CD8-positive, alpha-beta T cell (primary cell): ENCODE measurements at places on chromosomes 1 and 21.

DNA sequence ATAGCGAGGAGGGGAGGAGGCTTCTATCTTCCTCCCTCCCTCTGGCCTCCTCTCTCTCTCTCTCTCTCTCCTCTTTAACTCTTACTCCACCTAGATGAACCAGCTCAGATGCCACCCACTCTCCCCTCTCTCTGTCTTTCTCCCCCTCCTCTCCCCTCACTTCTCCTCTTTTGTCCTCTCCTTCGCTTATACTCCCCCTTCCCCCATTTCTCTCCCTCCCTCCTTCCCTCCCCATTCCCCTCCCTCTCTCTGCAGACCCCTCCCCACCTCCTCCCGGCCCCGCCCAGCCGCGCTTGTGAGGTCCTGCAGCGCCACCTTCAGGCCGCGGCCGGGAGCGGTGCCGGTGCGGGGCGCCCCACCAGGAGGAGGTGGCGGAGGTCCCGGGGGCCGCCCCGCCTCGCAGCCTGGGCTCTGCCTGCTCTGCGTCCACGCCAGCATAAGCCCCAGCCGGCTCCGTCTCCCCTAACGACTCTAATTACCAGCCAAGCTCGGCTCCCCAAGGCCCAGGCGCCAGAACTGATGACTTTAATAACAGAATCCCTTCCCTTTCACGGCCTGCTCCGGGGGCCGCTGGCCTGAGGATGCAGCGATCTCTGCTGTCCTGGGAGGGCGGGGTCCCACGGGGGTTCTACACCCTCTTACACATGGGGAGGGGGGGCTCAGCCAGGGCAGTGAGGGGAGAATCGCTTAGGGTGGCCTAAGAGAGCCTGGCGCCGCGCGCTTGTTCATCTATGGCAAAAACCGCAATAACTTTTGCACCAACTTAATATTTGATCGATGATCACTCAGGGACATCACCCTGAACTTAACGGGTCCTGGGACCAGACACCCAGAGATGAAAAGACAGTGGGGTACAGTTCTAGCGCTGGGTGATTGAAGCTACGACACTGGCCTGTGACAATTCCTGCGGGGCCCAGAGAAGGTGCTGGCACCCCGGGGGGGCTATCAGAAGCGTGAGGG is 637.3 kb downstream of the MATN1 start:
- no peak for DNase-seq

DNA sequence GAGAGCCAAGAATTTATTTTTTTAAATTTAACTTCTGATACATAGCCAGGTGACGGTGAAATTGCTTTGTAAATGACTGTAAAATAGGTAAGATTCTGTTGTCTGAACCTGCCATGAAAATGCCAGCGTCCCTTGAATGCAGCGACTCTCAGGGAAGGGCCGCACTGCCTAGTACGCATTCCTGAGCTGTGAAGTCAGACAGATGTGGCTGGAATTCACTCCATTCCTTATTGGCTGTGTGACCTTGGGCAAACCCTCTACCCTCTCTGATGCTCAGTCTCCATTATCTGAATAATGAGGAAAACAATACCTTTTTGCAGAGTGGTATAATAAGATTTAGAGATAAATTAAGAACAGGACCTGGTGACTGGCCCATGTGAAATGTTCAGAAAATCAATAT is 167.1 kb upstream of the DAB1 start:
- DNase-seq, result no peak

DNA sequence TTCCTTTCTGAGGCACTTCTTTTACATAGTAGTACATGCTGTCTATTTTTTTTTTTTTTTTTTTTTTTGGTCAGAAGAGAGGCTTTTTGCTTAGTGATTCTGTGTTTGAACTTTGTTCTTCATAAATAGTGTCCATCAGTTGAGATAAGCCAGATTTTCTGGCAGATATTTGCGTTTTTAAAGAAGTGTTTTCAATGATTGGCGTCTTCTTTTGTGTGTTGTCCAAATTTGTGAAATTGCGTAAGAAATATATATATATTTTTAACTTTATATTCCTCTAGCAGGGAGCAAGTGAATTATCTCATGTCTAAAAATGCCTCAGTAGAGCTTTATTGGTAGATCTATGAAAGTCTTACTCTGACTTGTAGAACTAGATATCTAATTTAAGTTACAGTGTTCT is 28.3 kb downstream of the NEK7 start:
- DNase-seq, result no peak

DNA sequence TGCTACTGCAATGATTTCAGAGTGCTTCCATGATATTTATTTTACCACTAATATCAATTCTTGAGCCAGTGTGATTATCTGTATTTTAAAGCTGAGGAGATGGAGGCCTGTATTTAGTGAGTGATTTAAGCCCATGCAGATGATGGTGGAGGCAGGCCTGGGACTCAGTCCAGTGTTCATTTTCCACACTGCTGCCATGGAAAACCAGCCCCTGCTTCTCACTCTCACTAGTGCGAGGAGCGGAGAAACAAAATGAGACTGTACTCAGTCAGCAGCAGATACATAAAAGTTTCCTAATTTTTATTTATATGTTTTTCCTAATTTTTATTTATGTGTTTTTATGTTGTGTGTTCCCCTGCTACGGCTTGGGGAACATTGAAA is 32.8 kb downstream of the LRRC8B start:
- no peak for DNase-seq

DNA sequence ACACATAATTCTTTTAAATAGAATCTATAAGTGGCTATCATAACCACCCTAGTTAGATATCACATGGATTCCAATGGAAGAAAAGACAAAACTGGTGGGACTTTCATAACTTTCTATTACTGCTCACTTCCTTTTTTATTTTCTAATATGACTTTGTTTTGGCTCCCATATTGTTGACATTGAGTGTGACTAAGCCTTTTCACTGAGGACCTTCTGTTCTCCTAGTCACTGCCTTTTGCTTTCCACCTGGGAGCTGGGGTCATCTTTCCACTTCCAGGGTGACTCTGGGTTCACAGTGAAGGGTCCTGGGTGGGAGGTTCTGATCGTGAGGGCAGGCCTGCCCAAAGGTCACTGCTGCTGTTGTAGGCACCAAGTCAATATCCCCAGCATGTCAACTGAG is 275.8 kb downstream of the TGFB2 start:
- DNase-seq, result no peak
